ENCODE measurements at places on chromosomes 6 and 20. TPM values are rescaled to one million over a fixed set of nuclear protein-coding genes. Genes with fewer than 3 reads are reported as not detected.

ZDHHC14 gene
- total RNA-seq, result 1.1 TPM

PKIB gene
- total RNA-seq, result 62.9 TPM

PTGIS gene
- total RNA-seq, result 14.3 TPM

L3MBTL1 gene
- 6.3 TPM for total RNA-seq

TFAP2B gene
- total RNA-seq, result not detected

DNA sequence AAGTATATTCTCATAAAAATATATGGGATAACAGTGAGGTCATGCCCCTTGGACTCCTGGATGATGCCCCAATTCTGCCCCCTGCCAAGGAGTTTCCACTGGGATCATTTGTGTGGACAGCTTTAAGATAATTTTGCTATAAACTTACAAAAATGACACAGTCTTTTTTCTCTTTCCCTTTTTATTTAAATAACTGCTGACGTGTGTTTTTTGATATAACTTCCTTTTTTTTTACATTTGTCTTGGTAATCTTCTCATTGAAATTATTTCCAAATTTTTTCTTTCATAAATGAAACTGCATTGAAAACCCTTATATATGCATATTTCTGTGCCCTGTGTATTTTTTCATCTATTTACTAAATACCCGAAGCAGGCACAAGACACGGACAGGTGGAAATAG is 31.3 kb downstream of the CST9L start:
- DNase-seq, result no peak

GRCh38 chr6:15439410-15440025 is 193.6 kb downstream of the JARID2 start:
- DNase-seq, result no peak

DNA sequence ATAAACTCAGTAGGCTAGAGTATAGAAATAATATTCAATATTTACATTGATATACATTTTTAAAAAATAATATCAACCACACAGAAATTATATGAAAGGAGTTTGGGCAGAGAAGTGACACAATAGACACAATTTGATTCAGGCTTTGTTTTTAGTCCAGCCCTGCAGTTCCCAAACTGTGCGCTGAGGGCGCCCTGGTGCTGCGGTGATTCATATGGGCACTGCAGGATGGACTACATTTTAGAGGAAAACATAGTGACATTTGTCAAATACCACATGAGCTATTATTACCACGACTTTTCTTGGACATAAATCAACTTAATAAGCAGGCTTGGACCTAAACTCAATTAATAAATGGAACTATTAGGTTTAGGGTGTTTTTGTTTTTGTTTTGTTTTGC is 364.3 kb upstream of the ID4 start:
- DNase-seq, result peak; percentile 27

- DNase-seq, result no peak
These were observed 91.2 kb upstream of the SIRPA start for GRCh38 chr20:1803932-1804501.

Data from H7 (cell line).